Left ventricle myocardium inferior (tissue), 1 donor: ENCODE measurements at places on chromosomes 7 and 10.

DNA sequence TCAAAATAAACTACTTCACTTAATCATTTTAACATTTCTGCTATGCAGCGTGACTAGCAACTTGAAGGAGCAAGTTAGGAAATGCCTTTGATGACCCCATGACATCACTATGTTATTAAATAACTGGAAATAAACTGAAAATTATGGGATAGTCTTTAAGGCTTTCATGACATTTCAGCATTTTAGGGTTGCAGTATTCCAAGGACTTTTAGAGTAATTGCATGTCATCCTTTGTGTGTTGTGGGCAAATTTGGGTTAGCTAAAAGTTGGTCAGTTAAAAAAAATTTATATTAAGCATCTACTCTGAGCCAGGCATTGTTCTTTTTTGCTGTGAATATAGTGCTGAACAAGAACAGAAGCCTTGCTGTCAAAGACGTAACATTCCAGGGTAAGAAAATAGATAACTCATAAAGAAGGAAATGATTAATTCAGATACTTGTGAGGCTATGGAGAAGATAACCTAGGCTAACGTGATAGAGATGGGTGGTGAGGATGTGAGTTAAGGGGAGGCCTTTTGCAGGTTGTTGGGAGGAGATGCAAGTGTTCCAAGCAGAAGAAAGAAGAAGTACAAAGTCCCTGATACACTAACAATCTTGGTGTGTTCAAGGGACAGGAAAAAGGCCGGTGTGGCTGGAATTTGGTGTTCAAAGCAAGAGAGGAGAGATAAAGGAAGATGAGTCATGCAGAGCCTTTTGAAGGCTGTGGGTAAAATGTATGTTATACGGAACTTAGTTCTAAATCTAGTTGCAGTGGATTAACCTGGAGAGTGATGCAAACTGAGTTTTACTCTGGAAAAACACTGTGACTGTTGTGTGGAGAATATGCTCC lies 610.2 kb downstream of the AUTS2 start:
- no peak for DNase-seq

GRCh38 chr10:122521011-122521410 lies 39.5 kb upstream of the DMBT1 start:
- DNase-seq = no peak

DNA sequence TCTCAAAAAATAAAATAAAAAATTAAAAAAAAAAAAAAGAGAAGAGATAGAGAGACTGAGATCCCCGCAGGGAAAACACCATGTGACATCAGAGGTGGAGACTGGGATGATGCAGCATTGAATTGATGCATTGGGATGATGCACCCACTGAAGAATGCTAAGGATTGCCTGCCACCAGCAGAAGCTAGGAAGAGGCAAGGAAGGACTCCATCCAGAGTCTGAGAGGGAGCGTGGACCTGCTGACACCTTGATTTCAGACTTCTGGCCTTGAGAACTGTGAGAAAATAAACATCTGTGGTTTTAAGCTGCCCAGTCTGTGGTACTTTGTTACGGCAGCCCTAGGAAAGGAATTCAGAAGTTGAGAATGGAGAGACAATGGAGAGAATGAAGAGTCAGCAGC lies 89.8 kb upstream of the PRPS1L1 start:
- no peak for DNase-seq

- no peak for DNase-seq
These were observed 54.2 kb upstream of the EBF3 start for GRCh38 chr10:130018265-130018664.

GRCh38 chr10:98560565-98560964 lies 113.8 kb upstream of the HPS1 start:
- DNase-seq = no peak

DNA sequence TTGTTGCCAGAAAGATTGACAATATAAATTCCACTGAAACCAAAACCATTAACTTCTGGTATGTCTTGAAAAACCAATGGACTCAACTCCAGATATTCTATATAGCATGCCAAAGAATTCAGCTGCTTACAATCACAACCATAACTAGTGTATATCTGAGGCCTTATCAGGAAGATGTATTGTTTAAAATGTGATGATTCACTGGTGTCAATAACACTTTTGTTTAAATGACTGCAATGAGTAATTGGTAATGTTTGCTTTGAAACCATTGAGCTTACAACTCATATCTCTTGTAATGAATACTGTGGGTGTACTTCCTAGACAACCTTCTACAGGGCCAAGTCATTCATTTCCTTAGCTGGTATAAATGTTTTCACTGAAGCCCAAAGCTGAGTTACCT lies 727.9 kb upstream of the KCND2 start:
- no peak for DNase-seq

GRCh38 chr7:4025694-4026615 lies 656.1 kb upstream of the FOXK1 start:
- no peak for DNase-seq

DNA sequence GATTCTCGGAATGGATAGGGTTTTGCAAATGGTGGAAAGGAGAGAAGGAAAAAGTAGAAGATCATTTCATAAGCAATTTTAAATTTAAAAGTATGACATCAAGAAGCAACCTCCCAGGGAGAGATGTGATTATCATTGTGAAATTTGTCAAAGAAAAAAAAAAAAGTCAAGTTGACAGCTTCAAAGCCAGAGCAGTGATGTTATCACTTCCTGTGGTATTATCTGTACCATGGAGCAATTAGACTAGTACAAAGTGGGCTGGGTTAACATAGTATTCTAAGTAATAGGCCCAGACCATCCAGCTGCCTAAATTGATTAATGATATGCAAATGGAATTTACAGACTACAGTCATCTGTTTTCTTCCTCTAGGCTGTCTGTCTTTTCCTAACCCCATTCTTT lies 84.0 kb upstream of the NPY start:
- no peak for DNase-seq

DNA sequence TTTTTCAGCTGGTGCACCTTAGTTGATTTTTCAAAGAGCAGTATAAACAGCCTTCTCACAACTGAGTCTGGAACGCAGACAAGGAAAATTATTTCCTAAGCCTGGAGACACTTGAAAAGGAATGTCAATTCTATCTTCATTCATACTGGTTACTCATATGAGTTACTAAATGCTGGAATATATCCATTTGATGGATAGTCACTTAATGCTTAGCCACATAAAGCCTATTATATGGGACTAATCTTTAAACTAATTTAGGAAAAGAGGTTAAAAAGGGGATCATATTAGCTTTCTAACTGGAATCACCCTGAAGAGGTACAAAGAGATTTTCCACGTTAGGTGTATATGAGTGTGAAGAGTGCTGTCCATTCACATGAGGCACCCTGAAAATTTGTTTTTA lies 1.7 kb upstream of the HOXA4 start:
- DNase-seq = no peak

DNA sequence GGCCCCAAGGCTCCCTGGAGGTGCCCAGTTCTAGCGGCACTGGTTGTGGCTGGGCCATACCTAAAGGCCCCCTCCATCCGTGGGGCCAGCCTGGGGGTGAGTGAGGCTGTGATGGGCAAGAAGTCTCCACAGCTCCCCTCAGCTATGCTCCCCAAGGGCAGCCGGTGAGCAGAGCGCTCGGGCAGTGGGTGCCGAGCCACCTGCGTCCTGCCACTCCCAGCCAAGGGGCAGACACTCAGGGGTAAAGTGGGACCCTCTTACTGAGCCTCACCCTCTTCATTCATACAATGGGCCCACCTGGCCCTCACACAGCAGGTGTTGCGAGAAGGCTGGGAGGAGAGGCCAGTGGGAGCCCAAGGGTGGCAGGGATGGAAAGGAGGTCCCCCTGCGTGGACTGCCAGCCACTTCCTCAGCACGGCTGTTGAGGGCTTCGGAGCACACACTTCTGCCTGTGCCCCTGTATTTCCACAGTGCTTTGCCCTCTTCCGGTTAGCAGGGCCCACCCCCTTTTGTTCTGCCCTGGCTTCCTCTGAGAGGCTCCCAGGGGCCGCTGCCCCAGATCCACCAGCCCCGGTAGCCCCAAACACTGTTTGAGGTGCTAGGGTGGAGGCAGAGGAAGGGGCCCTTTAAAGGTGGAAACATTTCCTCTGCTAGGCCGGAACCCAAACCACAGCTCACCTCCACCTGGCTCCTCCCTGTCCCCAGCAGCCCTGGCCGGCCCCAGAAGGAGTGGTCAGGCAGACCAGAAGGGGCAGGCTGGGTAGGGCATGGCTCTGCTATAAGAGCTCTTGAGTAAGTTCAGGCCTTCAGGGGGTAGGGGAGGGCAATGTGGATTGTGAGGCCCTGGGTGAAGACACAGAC lies 16.4 kb upstream of the C10orf105 start:
- DNase-seq = no peak

GRCh38 chr10:117617659-117618058 lies 75.1 kb downstream of the EMX2 start:
- DNase-seq = no peak

DNA sequence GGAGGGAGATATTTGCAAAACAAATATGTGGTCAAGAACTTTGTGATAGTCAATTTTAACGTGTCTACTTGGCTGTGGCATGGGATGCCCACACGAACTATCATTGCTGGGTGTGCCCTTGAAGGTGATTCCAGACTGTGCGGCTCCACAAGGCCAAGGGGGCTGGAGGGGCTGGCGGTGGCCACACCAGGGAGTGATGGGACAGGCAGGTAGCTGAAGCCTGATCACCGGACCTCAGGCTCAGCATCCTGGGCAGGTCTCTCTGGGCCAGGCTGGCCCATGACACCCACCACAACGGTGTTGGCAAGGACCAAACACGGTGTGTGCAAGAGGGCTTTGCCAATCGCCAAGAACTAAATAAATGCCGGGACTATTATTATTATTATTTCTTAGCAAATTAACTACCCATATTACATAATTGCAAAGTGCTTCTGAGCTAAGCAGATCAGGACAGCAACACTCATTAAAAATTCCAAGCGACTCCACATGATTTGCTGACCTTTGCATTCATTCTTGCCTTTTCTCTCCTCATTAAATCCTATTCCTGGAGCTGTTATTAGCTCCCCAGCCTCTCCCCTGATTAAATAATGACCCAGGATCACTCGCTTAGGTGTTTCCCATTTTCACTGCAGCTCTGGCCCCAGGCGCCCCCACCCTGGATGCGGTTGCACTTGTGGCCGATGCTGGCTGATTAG lies 35.4 kb upstream of the PPP2R2D start:
- DNase-seq = no peak

DNA sequence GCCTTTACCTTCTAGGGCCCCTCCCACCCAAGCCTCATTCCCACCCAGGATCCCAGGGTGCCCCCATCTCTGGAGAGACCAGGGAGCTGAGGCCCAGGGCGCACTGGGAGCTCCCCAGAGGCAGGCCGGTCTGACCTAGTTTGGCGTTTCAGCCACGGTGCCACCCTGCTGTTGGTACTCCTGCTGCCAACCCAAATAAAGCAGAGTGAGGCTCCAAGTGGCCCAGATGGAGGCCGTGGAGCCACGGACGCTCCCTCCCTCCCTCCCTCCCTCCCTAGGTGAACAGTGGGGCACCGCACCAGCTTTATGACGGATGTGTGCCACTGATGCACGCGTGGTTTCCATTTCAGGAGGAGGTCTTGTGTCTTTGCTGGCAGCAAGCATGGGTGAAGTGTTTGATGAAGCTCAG lies 1.8 kb downstream of the INPP5A start:
- peak; percentile 37 for DNase-seq

- DNase-seq = no peak
These were observed 60.9 kb upstream of the ADRB1 start for GRCh38 chr10:113982769-113983168.

GRCh38 chr10:3834947-3835346 lies 49.9 kb upstream of the KLF6 start:
- DNase-seq = no peak

DNA sequence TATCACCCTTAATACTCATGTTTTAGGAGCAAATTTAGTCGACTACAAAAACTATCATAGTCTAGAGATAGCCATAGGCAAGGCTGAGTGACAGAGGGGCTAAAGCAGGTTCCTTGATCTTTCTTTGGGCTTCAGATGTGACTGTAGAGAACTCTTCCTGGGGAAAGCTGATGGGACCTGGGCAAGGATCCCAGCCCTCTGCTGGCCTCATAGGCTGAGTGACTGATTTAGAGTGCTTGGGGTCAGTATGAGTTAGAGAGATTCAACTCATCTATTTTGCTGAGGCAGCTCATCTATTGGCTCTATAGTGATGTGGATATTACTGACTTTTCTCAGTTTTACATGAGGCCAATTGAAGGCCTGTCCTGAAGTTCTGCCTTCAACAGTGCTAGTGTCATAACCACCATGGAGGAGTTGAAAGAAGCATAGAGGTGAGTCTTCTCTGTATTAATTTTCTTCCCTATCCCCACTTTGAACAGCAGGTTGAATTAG lies 81.6 kb downstream of the SAMD9 start:
- no peak for DNase-seq

- DNase-seq = peak; percentile 71
These were observed 10.6 kb downstream of the ZYX start for GRCh38 chr7:143391462-143392404.

- no peak for DNase-seq
These were observed 249.9 kb upstream of the C7orf33 start for GRCh38 chr7:148340438-148341280.

- no peak for DNase-seq
These were observed 5.5 kb upstream of the MDFIC start for GRCh38 chr7:114916261-114916892.
